ENCODE measurements at places on chromosomes 4 and X.

- DNase-seq, result no peak
Measured at GRCh38 chr4:74777531-74777930, 16.8 kb downstream of the BTC start.

DNA sequence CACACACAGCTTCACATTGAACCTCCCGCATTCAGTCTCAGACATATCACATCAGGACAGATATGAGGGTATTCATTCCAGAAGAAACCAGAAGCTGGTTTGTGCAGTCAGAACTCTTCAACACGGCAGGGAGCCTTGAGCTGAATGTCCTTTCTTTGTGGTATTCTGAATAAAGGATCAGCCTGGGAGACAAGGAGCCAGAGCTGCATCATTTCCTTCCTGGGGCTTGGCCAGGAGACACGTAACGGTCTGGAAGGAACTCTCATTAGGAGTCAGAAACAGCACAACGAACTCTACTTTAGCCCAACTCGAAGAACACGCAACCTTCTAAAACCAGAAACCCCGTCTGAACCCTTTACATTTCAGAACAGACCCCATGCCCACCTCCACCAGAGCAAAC lies 46.4 kb downstream of the KDR start:
- DNase-seq, result no peak

GRCh38 chr4:1395941-1396805 lies 10.1 kb downstream of the NKX1-1 start:
- DNase-seq, result no peak

DNA sequence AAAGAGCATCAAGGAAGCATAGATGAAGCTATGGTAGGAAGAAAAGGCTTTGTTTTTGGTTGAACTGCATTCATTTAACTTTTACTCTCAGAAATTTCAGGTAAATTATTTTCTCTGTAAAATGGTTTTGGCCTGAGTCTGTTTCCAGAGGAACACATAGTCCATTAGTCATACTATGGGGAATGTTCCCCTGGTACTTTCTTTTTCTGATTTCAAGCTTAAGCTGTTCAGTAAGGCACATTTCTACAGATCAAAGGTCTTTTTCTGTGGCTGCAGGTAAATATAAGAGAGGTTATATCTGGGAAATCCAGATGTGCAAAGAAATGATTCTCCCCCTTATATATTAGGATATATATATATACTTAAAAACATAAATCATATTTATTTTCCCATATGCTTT lies 1744.4 kb upstream of the ADGRL3 start:
- no peak for DNase-seq

DNA sequence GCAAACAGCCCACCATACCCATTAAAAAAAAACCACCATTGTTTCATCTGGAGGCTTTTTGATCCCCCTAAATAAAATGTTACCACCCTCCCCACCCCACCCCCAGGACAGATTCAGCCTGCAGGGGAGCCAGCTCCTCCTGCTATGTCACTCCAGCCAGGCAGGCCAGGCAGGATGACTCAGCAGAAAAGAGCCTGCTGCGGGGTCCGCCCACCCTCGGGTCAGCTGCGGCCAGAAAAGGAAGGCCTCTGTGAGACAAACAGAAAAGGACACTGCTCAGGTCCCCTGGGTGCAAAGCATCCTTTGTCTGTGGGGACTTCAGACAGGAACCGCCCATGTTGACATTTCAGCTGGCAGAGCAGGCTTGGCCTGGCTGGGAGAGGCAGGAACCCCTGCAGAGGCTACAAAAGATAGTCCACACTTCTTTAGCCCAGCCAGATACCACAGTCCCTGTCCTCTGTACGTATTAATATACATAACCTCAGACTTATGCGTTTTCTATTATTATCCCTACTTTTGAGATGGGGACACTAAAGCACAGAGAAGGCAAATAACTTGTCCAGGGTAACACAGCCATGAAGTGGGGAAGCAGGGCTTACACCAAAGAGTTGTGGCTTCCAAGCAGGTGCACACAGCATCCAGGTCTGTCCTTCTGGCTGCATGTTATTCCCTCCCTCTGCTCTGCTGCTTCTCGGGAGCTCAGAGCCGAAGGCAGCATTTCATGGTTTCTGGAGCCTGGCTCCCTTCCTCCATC lies 147.7 kb downstream of the CPEB2 start:
- DNase-seq, result peak; percentile 55

DNA sequence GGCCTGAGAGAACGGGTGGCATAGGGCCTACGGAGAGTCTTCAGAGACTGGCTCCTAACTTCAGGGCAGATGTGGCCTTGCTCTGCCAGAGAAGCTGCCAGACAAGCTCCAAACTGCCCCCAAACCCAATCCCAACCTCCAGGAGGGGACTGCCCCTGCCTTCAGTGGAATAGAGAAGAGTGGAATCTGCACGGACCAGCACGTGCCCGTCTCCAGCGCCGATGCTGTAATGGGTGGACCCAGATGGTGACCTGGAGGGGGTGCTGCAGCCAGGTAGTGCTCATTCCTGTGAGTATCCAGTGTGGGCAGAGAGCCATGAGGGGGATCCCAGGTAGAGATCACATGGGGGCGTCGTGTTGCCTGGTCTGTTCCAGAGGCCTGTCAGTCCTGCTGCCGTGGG lies 73.2 kb upstream of the NKX1-1 start:
- no peak for DNase-seq

DNA sequence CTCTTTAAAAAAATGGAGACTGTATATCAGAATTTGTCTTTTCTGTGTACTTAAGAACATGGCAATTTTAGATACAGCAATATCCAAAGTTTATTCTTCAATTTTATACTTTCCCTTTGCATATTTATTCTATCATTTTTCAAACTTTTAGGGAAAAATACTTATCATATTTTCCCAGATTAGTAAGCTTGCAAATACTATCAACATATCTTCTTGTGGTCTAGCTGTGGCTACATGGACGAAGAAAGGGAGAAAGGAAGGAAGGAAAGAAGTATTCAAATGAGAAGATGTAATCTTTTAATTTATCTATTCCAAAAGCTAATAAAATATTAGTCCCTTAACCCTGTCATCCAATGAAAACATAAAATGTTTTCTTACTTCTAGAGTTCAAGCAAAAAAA lies 797.8 kb upstream of the GALNTL6 start:
- no peak for DNase-seq

- no peak for DNase-seq
Measured at GRCh38 chrX:153602601-153603000, 3.7 kb upstream of the CCNQ start.

GRCh38 chr4:182494103-182494502 lies 250.9 kb downstream of the TENM3 start:
- no peak for DNase-seq

DNA sequence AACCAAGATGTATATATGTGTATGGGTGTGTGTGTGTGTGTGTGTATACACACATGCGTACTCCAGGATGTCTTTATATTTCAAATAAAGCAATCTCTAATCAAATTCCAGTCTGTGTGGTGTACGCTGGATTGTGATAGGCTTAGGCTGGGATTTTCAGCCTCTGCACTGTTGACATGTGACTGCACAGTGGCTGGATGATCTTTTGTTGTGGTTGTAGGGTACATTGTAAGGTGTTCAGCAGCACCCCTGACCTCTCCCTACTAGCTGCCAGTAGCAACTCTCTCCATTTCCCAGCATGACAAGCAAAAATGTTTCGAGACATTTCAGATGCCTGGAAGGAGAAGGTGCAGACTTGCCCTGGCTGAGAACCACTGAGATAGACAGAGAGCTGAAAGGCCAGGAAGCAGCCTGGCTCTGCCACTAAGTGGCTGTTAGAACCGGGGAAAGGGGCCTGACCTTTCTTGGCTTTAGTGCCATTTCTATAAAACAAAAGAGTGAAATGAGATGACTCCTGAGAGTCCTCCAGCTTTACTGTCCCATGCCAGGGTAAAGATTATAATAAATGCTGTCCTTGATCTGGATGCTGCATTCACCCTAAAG lies 10.5 kb downstream of the PGM2 start:
- no peak for DNase-seq

DNA sequence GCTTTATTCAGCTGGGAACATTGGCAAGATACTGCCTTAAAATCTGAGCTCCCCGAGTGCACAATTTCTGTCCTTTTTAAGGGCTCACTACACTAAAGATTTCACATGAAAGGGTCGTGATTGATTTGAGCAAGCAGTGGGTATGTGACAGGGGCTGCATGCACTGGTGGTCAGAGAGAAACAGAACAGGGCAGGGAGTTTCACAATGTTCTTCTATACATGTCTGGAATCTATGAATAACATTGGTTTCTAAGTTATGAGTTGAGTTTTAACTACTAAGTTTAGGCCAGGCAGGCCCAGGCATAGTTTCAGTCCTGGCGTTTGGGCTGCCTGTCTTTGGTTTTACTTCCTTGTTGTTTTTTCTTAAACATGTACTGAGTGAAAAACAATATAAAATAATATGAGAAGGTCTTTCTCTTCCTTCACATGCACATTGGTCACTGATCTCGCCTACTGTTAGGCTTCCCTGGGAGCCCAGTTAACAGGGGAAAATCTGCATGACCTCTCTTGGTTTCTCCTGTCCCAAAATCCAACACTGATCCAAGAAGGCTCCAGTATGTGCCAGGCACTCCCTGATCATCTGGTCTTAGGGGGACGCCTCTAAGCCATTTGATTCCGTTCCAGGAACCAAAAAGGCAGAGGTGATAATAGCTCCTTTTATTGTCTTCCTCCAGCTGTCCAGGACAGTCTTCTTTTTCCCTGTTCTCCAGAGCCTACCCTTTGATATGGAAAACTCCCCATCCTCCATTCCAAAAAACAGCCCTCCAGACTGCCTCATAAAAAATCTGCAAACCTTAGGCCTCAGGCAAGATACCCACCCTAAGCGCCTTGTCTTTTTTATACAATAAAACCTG lies at the start of gene UGT2B17:
Gene UGT2B17 (minus strand): TSS at position 51 of the 854 bp plus-strand sequence. CDS start 7,838 bp downstream, outside the sequence.
- no peak for DNase-seq

- no peak for DNase-seq
Measured at GRCh38 chr4:109052821-109053220, 249.6 kb downstream of the COL25A1 start.

GRCh38 chr4:124209211-124209610 lies 503.3 kb downstream of the ANKRD50 start:
- no peak for DNase-seq
